ENCODE measurements at places on chromosomes 16 and 17.

DNA sequence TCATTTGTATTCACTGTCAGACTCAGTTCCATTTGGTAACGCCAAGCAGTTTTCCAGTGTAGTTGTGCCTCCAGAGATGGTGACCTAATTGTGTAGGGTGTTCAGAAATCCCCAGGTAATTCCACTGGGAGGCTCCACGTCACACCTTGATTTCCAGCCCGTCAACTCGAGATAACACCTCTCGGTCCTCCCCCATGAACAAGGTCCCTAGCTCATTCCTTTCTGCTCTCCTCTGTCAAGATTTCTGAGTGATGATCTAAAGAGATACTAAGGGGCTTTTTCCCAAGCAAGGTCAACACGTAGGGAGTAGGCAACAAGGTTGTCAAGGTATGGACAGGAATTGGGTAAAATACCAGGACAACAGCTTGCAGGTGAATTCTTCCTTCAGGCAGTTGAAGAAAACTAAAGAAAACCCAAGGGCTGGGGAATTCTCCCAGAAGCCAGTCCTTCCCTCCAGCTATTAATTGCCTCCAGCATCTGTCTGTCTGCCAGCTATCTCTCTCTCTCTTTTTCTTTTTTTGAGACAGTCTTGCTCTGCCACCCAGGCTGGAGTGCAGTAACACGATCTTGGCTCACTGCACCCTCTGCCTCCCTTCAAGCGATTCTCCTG, 31.4 kb downstream of the GPRC5B start:
- no peak for DNase-seq

DNA sequence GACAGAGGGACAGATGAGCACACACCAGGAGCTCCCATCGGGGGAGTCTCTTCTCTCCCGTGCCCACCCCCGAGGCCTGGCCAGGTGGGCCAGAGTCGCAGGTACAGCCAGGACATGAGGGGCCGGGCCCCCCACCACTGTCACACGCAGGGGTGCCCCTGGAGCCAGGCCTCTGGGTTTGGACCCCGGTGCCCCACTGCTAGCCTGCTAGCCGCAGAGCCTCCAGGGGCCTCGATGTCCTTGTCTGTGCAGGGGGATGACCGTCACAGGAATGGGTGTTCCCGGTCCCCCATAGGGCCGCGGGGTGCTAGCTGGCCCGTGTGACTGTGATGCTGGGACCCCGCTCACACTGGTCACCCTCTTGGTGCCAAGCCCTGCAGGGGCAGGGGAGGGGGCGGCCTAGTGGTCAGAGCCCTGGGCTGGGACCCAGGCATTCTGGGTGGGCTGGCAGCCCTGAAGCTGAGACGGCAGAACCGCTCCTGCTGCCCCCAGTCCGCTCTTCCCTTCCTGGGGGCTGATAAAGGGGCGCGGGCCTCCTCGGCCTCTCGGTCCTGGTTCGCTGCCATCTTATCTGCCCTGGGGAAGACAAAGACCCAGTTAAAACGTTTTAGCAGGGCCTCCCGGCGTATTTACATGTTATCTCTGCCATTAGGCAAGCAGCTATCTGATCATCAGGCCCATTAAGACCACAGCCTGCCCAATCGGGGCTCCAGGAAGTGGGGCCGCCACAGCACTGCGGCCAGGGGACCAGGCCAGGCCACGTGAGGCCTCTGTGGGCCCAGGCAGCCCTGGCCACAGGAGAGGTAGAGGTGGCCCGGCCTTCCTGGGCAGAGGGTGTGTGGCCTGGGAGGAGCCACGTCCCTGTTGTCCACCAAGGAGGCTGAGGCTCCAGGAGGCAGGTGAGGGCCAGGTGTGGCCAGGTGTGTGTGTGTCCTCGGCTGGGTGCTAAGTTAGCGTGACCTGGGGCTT, 57.2 kb upstream of the ZC3H18 start:
- no peak for DNase-seq

- DNase-seq: no peak
These were observed 6.1 kb downstream of the DRC3 start for GRCh38 chr17:17978481-17979424.

DNA sequence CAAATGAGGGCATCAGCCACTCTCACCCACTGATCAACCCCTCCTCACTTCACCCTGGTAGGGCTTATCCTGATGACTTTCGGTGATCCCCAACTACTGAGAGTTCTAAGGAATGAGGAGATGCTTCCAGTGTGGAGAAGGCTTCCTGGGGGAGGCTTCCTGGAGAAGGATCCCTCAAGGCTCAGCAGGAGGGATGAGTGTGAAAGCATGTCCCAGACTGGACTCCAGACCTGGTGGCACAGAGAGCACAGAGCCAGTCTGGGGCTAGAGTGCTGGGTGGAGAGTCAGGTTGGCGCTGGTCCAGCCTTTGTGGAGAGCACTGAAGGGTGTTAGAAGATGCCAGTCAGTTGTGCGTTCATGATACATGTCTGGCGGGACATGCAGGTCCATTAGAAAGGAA, 53.7 kb downstream of the PLD6 start:
- no peak for DNase-seq

- DNase-seq: no peak
These were observed 6.2 kb downstream of the SLC9A5 start for GRCh38 chr16:67254801-67255552.

DNA sequence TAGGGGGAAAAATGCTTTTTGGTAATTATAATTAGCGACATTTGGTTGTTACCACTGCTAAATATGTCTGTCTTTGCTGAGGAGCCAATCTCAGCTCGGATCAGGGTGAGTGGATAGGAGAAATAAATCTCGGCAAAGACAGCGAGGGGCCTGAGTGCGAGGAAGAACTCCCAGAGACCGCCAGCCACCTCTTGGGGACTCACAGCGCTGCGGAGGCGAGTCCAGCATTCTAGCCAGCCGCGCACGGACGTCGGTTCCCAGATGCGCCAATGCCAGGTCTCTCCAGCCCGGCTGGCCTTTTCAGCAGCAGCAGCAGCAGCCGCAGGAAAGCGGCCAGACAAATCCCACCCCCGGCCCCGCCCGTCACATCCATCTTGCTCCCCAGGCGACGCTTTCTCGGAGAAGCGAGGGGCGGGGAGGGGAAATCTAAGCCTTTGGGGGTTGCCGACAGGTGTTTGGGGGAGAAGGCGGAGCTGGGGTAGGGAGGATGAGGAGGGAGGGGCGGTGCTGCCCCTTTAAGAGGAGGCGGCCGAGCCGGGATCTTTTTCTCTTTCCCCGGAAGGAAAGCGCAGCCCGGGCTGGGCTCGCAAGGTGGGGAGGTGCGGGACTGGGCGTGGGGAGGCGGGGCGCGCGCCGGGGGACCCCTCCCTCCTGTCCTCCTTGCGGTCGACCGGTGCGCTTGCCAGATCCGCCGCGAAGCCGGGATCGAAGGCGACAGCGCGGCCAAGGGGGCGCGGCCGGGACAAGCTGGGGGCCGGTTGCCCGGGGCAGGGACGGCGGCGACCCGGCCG, at the start of gene ITGA3:
TSS of gene ITGA3 (plus strand) at position 685 of the 791 bp plus-strand sequence. CDS start 330 bp downstream, outside the sequence.
- DNase-seq: peak; percentile 81

DNA sequence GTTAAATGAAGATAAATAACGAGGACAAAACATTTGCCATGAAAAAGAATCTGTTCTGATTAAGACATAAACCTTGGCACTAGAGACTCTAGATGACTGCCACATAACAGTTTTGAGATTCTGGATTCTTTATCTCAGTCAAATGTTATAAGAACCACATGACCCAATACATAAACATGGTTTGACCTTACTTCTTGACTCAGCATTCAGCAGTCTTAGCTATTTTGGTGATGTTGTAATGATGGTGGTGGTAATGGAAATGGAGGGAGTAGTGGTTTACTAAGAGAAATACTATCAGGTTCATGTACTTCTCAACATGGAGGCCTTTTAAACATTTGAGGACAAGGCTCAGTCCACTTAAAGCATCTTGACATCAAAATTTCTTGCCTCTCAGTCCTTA, 925.4 kb downstream of the CDH11 start:
- DNase-seq: no peak

DNA sequence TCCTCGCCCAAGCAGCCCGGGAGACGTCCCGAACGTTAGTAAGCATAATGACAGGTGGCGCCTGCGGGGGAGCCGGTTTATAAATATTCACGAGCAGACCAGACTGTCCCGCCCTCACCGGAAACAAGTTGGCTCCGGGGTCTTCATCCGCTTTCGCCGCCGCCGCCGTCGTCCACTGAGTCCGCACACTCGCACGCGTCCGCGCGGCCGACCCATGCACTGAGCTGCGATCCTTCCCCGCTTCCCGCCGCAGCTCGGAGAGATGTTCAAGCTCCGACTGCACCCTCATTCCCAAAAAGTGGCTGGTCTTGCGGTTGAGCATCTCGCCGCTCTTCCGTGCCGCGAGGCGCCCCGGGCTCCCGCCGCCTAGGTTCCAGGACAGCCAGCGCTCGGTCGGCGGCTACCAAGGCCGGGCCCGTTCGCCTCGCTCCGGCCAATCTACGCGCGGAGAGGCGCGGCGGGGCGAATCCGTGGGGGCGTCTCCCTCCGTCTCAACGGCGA, 385 bp downstream of the CFAP119 start:
- peak; percentile 29 for DNase-seq

DNA sequence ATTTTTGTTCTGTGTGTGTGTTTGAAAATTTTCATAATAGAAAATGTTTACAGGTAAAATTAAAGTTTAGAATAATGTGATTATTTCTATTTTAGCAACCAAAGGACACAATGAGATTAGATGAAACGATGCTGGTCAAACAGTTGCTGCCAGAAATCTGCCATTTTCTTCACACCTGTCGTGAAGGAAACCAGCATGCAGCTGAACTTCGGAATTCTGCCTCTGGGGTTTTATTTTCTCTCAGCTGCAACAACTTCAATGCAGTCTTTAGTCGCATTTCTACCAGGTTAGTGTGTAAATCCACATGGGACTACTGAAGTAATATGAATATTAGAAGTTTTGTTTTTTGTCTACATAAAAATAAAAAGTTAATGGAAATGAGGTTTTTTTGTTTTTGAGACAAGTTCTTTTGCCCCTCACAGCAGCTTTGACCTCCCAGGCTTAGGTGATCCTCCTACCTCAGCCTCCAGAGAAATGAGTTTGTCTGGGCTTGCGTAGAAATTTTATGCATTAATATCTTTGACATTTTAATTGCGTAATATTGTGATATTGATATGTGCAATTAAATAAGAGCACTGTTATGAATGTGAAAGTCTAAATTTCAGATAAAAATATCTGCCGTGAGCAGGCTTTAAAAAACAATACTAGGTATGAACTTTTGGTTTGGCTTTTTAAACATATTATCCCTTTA, 68.5 kb downstream of the NF1 start:
- no peak for DNase-seq

DNA sequence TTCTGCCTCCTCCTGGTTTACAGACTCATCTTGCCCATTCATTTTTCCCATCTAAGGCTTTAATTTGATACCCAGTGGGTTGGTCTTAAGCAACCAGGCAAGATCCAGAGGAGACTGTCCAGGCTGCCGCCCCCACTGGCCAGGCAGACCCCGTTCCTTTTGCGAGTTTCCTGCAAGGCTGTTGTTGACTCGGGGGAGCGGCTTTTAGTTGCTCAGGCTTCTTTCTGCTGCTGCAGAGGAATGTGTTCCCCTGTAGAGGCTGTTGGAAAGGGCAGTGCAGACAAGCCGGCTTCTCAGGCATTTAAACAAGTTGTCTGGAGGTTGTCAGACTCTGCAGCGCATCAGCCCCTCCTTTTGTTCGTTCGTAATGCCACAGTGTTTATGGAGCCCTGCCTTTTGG, 231.2 kb downstream of the PRKCA start:
- no peak for DNase-seq

GRCh38 chr16:49108611-49109010, 173.0 kb downstream of the CBLN1 start:
- no peak for DNase-seq

GRCh38 chr17:39607851-39608130, at the start of gene NEUROD2:
Gene NEUROD2 (minus strand): TSS chr17:39607920. CDS start chr17:39606599, 1,321 bp downstream.
- DNase-seq: no peak

GRCh38 chr17:49079840-49080663, 52.5 kb upstream of the B4GALNT2 start:
- no peak for DNase-seq

GRCh38 chr16:78821335-78821734, 721.9 kb downstream of the WWOX start:
- DNase-seq: no peak

DNA sequence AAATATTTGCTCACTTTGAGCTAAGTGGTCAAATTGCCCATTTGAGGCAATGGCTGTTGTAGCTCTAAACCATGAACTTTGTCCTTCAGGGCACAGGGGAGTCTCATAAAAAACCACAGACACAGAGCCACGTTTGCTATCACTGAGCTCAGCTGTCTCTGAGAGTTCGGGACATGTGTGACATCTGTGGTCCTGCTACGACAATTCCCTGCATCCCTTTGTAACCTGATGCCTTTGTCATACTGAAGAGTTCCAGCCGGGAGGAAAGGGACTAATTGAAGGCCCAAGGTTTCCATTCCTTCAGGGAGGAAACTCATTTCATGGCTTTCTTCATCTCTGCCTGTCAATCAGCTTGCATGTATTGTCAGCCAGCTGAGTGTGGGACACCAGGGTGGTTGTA, 599.4 kb upstream of the CDH5 start:
- no peak for DNase-seq

DNA sequence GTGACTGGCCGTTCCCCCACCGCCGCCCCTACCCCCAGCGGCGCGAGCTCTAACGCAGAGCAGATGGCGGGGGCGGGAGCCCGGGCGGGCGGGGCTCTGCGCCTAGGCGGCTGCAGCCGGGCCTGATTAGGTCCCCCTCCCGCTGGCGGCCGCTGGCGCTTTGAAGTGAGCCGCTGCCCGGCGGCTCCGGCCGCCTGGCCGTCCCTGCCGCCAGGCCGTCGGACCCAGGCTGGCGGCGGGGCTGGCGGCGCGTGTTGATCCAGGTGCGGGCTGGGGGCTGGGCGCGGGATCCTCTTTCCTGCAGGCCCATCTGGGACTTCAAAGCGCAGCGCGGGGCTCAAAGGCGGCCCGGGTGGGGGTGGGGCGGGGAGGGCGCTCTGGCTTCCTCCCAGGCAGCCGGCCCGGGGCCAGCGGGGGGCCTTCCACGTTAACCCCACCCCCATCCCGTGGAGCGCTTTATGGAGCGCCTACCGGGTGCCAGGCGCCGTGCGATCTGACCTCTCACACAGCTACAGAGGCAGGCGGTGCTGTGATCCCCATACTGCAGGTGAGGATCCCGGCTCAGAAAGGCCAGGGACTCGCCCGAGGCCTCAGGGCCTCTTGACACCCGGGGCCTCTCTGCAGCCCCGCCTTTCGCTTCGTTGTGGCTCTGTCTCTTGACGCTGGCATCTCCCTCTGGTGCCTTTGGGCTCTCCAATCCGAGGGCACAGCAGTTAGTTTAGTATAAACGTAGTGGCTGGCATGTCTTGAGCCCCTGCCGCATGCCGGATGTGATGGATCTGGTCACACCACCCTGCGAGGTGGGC, 80.0 kb upstream of the NKD1 start:
- no peak for DNase-seq

- peak; percentile 63 for DNase-seq
These were observed 878 bp upstream of the DNAJA2 start for GRCh38 chr16:46974352-46974751.

- DNase-seq: no peak
These were observed 907 bp upstream of the ESRP2 start for GRCh38 chr16:68236826-68237242.

- no peak for DNase-seq
These were observed 6.8 kb downstream of the SLC35B1 start for GRCh38 chr17:49700960-49701359.

Data from CD4-positive, alpha-beta T cell (primary cell).